ENCODE measurements at places on chromosomes 5 and 9.

GRCh38 chr9:121498150-121498486, 1.5 kb downstream of the GGTA1 start:
- DNase-seq, result peak; percentile 34

DNA sequence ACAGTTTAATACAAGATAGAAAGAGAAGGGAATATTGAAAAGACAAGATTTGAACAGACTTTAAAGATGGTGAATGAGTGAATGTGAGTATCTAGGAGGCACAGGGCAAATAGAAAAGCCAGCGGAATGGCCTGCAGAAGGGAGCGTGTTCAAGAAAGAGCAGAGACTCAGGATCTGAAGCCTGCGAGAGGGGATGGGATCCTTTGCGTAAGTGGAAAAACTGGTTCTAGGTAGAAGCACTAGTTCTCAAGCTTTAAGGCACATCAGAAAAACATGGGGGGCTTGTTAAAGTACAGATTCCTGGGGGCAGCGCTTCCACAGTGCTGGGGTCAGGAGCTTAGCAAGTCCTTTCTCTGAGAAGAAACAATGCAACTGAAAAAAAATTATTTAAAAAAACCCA, 94.8 kb upstream of the NFIL3 start:
- no peak for DNase-seq

DNA sequence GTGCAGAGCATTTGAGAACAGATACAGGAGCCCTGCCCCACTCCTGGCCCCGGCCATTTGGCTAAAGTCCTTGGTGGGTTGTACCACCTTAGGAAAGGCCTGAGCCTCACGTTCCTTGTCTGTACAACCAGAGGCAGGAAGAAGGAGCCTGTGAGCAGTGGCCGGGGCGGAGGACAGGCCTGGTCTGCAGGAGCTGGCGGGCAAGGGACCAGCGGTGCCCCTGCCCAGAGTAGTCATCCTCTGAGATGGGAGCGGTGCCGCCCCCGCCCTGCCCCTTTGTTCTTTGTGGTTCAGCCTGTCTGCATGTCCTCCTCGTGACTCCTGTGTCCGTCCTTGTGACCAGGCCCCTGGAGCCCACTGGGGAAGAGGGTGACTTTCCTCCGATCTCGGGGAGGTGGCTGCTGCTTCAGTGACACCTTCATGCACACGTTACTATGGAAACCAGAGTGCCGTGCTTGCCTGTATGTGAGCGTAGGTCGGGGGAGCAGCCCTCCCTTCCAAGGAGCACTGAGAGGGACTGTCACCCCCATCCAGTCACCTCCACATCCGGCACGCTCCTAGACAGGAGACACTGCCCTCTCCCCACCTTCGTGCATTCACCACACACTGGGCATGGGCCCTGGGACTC, 42.9 kb downstream of the UNC5A start:
- DNase-seq, result no peak

DNA sequence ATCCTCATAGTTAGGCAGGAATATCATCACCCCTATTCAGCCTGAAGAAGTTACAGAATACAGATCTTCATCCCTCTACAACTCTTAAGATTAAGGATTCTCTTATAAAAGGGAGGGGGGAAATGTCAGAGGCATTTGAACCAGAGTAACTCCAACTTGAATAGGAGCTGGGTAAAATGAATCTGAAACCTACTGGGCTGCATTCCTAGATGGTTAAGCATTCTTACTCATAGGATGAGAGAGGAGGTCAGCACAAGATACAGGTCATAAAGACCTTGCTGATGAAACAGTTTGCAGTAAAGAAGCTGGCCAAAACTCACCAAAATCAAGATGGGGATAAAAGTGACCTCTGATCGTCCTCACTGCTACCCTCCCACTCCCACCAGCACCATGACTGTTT, 14.4 kb downstream of the FREM1 start:
- DNase-seq, result no peak

DNA sequence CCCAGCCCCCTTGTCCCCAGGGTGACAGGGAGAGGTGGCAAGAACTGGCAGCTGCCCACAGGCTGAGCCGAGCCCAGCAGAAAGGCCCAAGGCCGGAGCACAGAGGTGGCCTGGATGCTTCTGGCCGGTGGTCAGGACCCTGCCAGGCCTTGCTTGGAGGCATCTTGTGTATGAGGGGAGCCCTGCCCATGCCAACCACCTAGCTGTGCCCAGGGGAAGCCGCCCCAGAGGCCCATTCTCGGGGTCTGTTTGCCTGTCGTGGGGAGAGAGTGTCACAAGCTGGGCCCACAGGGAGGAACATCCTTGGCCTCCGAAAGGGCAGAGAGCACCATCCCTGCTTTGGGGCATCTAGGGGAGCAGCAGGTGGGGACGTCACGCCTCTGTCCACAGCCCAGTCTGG, 10.0 kb downstream of the NKD2 start:
- DNase-seq, result no peak

DNA sequence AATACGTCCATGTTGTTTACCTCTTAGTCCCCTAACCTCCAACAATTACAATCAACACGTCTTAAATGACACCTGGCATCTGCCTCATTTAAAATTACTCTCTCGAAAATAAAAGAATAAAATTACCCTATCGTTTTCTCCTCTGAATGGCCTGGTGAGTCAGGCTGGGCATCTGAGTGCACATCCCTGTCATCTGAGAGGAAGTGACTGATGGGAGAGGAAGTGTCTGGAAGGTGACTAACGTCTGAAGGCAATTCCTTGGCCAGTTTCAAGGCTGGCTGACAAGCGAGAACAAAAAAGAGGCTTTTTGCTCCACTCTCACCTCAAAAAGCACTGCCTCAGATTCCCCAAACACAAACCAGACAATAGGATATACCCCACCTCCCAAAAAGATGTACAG, 57.7 kb downstream of the MAPKAP1 start:
- no peak for DNase-seq

DNA sequence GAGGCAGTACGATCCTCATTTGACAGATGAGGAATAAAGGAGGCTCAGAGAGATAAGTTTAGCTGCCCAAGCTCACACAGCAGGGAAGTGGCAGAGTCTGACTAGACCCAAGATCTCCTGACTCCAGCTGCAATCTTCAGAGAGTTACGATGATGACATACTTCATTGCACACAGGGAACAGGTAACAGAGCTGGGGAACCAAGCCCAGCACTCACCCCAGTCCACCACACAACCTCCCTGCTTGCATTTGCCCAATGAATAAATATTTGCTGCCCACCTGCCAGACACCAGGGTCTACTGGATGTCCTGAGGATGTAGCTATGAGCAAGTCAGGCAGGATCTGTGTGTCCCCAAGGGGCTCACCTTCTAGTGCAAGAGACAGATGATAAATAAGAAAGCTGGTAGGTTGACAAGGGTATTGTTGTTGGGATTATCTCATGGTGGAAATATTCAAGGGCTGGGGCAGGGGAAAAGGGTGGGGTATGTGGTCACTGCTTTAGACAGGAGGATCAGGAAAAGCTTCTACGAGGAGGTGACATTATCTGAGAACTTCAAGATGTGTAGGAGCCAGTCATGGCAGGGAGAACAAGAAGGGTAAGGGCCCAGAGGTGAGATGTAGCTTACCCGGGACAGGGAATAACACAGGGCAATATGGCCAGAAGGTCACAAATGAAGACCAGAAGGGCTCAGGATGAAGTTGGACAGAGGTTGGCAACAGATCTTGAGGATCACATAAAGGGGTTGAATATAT, 28.6 kb upstream of the CPEB4 start:
- DNase-seq, result no peak

Measured in activated gamma-delta T cell treated with Interleukin-2 at 50 U/mL for 16 hours (primary cell).